CD4-positive, alpha-beta T cell treated with Interleukin-2 at 100 ng/mL for 4 hours (primary cell): ENCODE measurements at places on chromosomes 13 and 19.

- no peak for DNase-seq
Observed at GRCh38 chr13:36992362-36992761, 6.8 kb downstream of the ALG5 start.

GRCh38 chr19:56613639-56614038 lies 18.5 kb downstream of the ZNF71 start:
- no peak for DNase-seq

GRCh38 chr13:44220948-44221347 lies 152.7 kb upstream of the SERP2 start:
- no peak for DNase-seq

GRCh38 chr13:24127116-24127631 lies 33.3 kb upstream of the SPATA13 start:
- DNase-seq, result no peak

GRCh38 chr13:50917572-50917971 lies 8.0 kb downstream of the RNASEH2B start:
- DNase-seq, result no peak

GRCh38 chr13:65841156-65841555 lies 1389.0 kb downstream of the PCDH9 start:
- no peak for DNase-seq

DNA sequence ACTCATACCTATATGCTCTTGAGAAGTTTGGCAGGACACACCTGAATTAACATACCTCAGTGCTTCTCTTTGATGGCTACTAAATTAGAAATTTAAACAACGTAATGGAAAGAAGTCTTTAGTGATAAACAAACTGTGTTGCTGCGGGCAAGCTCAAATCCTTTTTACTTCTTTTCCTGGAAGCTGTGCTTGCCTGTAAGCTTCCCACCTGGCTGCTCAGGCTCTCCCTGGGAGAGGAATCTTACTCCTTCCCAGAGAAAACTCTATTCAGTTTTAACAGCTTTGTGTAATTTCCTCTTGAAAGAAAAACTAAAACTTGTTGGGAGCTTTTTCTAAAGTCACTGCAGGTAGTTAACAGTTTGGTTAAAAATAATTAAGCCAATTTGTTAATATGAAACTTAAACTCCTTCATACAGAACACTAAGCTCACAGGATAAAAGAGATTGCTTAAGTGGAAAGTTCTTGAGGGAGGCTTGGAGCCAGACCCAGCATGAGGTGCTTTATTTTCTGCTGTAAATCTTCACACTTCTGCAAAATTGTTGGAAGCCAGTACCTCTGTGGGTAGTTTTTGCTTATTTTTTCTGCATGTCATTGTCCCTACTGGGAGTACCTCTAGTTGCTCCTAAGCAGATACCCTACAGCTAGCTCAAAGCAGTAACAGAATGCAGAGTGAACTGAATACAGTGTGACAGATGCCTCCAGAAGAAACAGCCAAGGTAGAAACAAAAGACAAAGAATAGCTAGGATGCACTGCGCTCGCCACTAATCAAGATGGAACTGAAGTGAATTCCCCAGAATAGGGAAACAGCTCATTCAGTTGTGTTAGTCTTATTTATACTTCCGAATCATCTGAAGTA lies 1253.0 kb downstream of the PCDH17 start:
- DNase-seq, result no peak

- peak; percentile 40 for DNase-seq
Observed at GRCh38 chr19:16714702-16715287, 4.9 kb upstream of the NWD1 start.

DNA sequence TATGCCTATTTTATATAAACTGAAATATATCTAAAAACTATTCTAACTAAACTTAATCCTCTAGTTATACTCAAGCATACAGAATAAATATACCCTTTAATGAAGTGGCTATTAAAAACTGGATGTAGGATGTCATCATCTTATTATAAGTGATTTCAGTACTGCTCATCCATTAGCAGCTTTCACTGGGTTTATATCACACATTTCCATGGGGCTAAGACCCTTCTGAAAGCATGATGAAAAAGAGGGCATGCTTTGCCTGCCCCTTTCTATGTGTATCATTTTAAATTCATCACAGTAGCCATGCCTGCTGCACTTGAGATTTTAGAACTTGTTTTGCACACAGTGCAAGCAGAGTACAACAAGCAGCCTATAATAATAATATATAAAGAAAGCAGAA lies 477.5 kb downstream of the SLITRK6 start:
- no peak for DNase-seq

DNA sequence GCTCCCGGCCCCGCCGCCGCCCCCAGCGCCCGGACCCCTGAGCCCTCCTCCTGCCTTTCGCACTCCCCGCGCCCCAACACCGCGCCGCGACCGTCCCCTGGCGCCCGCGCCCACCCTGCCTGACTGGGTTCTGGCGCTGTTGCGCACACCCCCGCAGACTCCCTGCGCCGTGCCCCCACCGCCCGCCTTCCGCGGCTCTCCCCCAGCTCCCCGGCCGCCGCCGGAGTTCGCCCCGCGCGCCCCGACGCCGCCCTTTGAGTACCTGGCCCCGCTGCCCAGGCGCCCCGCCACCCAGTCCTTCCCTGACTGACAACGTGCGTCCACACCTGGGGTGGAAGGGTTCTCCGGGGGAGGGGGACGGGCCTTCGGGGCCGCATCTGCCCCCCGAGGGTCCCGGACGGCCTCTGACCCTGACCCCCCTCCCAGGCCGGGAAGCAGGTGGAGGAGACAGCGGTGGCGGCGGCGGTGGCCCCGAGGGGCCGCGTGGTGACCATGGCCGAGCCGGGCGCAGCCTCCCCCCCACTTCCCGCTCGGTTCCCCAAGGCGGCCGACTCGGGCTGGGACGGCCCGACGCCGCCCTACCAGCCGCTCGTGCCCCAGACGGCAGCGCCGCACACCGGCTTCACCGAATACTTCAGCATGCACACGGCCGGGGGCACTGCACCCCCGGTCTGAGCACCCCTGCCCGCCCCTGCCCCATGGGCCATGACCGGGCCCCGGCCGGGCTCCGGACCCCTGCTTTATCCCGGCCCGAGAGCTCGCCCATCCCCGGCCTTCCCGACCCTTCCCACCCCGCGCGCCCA lies 1.4 kb upstream of the MEGF8 start:
- DNase-seq, result peak; percentile 9

- DNase-seq, result no peak
Observed at GRCh38 chr13:93589788-93590187, 363.2 kb downstream of the GPC6 start.

DNA sequence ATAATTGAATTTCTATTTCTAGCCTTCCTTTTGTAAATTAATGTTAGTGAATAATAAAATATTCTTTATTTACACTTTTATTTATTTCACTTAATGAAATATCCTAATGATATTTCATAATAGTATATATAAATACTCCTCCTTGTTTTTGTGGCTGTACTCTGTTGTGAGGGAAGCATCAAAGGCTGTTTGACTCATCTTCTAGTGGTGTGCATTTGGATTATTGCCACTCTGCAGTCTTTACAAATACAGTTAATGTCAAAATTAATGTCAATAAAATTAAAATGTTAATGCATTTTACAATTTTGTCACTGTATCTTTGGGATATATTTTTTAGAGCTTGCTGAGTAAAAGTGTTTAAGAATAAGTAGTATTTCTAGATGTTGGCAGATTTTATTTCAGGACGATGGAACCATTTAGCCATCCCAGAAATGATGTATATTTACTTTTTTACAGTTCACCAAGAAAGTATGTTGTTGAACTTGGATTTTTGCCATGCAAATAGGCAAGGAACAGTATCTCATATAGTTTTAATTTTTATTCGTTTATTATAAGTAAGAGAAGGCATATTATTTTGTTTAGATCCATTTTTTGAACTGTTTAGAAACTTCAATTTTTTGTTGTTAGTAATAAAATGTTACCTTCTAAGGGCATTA lies 281.2 kb upstream of the SLITRK6 start:
- no peak for DNase-seq

GRCh38 chr13:41008349-41008980 lies 10.7 kb downstream of the ELF1 start:
- DNase-seq, result peak; percentile 42

DNA sequence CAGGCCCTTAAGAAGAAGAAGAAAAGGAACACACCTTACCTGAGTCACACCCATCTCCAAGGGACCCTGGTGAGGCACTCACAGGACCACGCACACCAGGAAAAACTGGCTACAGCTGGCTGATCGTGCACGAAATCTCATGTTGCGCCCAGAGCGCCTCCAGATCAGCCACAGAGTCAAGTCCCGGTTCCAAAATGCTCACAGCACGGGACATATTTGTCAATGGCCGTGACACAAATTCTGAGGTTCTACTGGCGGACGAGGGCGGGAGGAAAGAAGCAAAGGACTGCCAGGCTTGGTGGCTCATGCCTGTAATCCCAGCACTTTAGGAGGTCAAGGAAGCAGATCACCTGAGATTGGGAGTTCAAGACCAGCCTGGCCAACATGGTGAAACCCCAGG lies 21.5 kb downstream of the SH3GL1 start:
- no peak for DNase-seq

GRCh38 chr13:89514534-89515312 lies 1832.8 kb upstream of the MIR17HG start:
- no peak for DNase-seq

DNA sequence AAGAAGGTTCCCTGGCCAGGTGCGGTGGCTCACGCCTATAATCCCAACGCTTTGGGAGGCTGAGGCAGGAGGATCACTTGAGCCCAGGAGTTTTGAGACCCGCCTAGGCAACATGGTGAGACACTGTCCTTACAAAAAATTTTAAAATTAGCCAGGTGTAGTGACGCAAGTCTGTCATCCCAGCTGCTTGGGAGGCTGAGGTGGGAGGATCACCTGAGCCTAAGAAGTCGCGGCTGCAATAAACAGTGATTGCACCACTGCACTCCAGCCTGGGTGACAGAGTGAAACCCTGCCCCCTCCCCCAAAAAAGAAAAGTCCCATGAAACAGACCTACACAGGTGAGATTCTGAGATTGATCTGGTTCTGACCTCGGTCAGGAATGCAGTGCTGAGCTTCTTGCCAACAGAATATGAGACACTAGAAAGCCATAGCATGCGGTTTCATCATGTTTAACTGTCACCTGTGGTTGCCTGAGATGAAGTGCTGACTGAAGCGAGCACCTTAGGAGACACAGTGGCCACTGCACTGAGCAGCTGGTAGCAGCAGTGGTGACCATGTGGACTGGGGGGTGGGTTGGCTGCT lies 2.0 kb upstream of the A1BG start:
- DNase-seq, result no peak

- DNase-seq, result no peak
Observed at GRCh38 chr13:91813253-91813652, 414.8 kb downstream of the GPC5 start.

GRCh38 chr13:85665286-85665685 lies 133.9 kb downstream of the SLITRK6 start:
- DNase-seq, result no peak

- DNase-seq, result no peak
Observed at GRCh38 chr19:48064509-48064908, 20.6 kb upstream of the CABP5 start.

- DNase-seq, result peak; percentile 19
Observed at GRCh38 chr13:77729502-77730221, 32.2 kb downstream of the SLAIN1 start.

DNA sequence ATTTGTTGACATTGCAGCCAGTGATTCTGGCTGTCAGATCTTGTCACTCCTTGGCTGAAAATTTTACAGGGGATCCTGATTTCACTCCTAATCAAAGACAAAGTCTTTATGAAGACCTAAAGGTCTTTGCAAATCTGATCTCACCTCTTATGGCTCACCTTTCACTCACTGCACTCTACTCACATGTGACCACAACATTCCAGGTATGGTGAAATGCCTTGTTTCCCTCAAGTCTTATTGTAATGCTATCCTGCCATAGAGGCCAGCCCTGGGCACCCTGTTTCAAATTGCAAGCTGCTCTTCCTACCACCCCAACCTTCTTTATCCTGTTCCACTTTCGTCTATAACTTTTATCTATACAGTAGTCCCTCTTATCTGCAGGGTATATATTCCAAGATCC lies 200.1 kb downstream of the NDFIP2 start:
- no peak for DNase-seq
